ENCODE measurements at places on chromosomes 5 and 9.

DNA sequence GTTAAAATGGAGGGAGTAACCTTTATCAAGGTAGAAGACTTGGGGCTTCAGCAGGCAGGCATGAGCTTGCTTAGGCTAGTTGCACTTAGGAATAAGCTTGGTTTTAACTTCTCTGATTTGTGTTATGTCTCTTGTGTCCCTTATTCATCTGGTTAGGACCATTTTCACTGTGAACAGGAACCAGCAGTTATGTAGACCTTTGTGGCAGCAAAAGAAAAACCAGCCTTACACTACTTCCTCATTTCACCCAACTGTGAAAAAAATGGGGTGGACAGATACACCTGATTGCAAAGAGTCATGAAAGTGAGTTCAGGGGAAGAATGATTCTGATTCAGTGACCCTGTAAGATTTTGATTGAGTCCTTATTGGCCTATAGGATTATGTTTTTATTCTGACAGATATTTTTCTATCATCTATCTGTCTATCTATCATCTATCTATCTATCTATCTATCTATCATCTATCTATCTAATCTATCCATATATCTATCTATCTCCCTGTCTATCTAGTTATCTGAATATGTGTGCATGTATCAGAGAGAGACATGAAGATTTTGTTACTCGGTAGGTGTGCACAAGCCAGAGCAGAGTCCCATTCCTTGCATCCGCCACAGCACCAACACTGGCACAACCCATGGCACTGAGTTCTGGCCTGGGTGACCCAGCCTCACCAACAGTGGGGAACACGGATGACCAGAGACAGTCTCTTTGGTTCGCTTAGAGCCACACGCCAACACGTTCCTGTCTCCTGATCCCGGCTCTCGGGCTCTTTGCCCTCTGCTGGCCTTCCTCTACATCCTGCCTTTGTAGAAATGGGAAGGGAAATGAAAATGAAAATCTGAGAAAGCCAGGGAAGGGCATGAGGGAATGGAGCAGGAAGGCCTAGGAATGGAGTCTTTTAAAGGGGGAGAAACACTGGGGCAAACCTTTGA, 1.3 kb upstream of the ZNF366 start:
- no peak for DNase-seq

DNA sequence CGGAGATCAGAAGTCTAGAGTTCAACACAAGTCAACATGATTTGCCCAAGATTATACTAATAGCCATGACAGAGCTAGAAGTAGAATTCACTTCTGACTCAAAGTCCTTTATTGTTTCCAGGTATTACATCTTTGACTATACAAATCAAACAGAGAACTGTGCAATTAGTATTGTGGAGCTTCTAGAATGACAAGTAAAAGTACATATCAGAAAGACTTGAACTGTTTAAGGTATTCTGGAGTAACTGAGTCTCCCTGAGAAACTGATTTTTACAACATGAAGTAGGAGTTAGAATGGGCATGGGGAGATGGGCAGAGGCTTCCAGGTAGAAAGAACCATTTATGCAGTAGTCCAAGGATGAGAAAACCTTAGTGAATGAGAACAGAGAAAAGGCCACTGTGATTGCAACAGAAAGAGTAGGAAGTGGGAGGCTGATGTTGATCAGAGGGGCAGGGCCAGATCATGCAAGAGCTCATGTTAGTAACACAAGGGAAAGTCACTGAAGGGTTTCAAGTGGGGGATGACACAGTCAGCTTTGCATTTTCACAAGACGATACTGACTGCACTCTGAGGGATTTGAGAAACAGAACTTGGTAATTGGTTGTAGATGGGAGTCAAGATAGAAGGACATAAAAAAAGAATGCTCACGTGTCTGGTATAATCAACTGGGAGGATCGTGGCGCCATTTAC, 280.7 kb downstream of the RFX3 start:
- no peak for DNase-seq

- no peak for DNase-seq
Observed at GRCh38 chr9:37174247-37174646, 53.9 kb downstream of the ZCCHC7 start.

- DNase-seq: no peak
Observed at GRCh38 chr9:26462213-26462612, 430.4 kb downstream of the CAAP1 start.

- DNase-seq: no peak
Observed at GRCh38 chr9:134835448-134835847, 45.2 kb upstream of the FCN2 start.

DNA sequence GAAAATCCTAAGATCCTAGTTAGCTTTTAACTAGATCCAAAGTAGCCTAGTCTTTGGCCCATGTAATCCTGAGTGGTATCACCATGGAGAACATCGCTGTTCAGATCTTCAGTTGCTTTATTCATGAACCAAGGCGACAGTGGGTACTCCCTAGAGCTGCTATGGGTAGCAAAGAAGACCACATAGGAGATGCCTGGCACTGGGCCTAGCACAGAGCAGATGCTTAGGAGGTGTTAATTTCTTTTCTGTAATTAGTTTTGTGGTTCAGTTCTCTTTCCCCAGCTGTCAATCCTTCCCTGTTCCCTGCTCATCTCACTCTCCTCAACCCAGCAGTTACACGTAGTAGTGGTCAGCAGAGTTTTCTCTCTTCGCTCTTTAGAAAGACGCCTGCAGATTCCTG, 9.3 kb downstream of the CAST start:
- no peak for DNase-seq

DNA sequence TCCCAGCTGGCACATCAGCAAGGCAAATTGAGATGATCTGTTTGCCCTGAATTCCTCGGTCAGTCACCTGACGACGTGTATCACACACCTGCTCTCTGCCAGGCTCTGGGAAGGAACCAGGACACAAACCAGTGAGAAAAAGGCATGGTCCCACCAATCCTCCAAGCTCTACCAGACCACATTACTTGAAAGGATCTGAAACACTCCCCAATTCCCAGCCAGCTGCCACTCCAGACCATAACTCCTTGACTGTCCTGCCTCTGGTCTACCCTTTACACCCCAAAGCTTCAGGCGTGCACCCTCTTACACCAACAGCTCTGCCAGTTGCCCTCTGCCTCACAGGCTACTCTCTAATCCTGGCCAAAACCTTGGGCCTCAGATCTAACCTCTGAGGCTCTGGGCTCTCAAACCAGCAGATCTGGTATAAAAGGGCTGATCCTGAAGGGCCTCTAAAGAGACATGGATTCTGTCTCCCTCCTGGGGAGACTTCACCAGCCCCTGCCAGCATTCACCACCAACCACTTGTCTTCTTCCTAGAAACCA, 6.8 kb downstream of the MGAT1 start:
- no peak for DNase-seq

DNA sequence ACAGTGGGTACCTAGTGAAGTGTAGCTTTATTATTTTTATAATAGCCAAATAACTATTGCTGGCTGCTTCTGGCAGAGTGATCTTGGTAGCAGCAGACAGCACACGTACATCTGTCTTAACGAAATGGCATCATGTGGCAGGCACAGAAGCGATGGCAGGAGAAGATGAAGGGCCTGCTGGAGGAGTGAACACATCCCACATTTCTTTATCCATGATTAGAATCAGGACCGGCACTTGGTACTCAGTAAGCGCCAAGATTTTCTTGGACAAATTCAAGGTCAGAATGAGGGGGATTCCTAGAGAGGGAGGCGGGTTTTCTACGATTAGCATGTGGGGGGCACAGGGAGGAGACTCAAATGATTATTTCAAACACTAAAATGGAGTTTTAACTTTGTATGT, 23.0 kb upstream of the ZNF366 start:
- DNase-seq: no peak

DNA sequence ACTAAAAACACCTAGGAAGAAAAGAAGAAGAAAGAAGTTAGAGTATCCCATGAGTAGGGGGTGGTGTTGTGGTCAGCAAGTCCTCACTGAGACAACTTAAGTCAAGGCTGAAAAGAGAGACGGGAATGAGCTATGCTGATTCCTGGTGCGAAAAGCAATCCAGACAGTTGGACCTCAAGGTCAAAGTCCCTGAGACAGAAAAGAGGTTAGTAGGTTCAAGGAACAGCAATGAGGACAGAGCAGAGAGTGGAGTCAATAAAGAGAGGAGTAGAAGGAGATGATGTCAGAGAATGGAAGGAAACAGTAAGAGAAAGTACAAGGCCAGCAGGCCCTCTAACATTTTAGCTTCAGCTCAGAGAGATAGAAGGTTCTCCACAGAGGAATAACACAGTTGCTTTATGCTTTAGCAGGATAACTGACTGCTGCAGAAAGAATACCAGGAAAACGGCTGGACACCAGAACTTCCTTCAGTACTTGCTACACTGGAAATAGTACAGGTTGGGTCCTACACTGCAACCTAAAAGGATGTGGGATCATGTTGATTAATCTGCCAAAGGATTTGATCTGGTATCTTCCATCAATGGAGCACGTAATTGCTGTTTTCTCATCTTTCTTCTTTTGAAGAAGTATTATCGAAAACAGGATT, 43.6 kb downstream of the GNAQ start:
- DNase-seq: no peak

DNA sequence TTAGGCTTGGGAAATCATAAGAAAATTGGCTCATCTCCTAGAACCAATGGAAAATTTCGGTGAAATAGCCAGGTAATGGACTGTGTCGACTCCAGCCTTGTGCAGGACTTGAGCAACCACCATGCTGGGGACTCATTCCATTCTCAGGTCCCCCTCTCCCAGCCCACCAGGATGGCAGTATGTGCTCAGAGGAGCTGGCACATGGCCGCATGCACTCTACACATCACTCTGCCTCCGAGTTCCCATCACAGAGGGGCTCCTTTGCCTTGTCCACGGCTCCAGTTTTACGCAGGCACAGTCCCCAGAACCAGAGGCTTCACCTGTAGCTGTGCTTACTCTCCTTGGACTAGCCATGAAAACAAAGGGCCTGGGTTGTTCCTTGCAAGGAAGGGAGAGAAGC, 149.3 kb downstream of the PAX5 start:
- no peak for DNase-seq

GRCh38 chr5:165624166-165624946, 2118.9 kb downstream of the MAT2B start:
- DNase-seq: no peak

DNA sequence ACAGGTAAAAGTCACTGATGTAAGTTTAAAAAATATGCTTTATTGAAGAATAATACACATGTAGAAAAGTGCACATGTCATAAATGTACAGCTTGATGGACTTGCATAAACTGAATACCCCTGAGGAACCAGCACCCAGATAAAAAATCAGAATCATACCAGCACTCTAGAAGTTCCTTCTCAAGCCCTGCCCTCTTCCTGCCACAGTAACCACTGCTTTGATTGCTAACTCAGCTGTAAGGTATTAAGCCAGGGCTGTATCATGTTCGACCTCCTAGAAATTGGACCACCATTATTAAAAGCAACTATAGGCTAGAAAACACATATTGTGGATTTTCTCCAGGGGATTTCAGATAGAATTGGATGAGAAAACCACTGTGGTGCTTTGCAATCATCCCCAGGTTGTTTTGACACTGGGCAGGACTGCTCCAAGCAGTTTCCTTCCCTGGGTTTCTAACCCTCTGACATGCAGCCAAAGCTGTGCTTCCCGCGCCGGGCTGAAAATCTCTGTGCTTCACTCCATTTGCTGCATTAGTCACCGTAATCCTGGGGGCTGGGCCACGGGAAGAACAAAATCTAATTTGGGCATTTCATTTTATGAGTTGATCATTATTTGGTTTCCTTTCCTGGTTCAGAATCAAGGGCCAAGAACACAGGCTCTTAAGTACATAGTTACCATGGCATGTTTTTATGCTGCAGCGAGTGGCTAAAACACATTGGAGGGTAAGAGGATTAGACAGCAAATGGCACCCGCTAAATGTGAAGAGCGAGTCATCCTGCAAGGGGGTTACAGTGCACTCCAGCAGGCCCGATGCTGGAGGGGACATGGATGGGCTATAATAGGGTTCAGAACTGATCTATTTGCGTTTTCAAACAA, 139.4 kb upstream of the IL12B start:
- DNase-seq: no peak

- DNase-seq: no peak
Observed at GRCh38 chr9:123537809-123538208, 181.8 kb downstream of the CRB2 start.

GRCh38 chr9:87605676-87606075, 108.0 kb downstream of the DAPK1 start:
- DNase-seq: no peak

DNA sequence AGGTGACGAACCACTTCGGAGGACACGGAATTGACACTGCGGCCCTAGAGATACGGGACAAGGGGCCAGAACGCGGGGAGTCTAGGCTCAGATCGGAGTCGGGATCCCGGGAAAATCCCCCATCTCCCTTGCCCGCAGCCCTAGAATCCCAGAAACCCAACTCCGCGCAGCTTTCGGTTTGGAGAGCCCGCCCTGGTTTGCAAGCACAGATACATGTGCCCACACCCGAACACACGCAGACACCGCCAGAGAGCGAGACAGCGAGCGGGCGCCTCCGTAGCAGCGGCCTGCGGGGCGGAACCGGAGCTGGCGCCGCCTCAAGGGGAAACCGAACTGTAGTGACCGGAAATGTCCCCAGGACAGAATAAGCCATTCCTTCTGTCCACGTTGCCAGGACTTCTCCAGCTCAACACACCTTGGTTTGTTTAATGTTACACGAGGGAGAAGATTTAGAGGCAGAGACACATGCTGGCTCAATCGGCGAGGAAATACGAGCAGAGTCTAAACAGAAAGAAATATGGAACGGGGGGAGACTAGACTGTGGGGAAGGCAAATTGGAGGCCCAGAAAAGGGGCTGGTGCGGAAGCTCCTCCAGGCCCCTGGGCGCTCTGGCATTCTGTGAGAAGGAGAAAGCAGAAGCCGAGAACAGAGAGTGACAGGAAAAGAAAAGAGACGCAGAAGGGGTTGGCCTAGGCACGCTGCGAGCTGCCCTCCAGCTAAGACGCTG, 2.9 kb upstream of the PAX5 start:
- DNase-seq: no peak

DNA sequence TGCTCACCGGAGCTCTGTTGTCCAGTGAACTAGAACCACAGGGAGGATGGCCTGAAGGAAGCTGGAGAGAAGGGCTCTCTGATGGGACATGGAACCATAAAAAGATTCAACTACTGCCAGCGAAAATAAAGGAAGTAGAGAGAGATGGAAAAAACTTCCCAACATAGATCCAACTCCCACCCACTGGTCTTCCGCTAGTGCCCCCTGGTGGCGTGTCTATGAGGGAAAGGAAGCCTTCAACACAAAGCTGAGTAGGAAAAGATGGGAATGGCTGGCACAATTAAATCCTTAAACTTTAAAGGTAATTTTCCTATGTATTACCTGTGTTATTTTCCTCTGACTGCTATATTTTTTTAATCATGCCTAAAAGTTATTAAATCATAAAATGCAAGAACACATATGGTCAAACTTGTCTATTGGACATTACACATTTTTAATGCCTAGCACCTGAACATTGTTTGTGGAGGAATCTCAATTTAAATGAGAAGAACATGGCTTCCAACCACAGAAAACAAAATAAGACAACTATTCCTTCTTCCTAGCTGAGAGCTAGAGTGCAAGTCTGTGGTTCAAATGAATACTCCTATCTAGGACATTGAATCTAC, 51.5 kb downstream of the CEP120 start:
- no peak for DNase-seq

- DNase-seq: no peak
Observed at GRCh38 chr5:21058289-21058688, 1070.3 kb upstream of the CDH18 start.
